Astrocyte of the spinal cord (primary cell): ENCODE measurements at places on chromosomes 4 and X.

DNA sequence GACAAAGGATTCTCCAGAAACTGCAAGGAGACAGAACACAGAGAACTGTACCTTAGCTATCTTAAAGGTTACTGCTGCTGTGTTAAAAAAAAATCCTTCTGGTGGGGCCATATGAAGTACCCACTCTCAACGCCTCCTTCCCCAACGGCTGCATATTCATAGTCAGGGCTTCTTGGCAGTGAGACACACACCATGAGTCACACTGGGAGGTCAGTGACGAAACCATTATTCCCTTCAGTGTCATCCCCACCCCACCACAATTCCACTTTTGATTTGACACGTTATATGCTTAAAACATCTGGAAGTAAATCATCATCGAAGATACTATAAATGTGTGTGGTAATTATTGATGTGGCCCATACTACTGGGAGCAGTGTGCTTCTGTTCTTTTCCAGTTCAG lies 271.5 kb downstream of the LDB2 start:
- peak; percentile 89 for DNase-seq

- DNase-seq, result peak; percentile 72
Observed at GRCh38 chrX:129925305-129926092, 19.5 kb downstream of the UTP14A start.

GRCh38 chr4:119471259-119471658 lies 149.3 kb upstream of the FABP2 start:
- DNase-seq, result no peak

GRCh38 chr4:56468097-56468422 lies 643 bp downstream of the SRP72 start:
- no peak for DNase-seq

DNA sequence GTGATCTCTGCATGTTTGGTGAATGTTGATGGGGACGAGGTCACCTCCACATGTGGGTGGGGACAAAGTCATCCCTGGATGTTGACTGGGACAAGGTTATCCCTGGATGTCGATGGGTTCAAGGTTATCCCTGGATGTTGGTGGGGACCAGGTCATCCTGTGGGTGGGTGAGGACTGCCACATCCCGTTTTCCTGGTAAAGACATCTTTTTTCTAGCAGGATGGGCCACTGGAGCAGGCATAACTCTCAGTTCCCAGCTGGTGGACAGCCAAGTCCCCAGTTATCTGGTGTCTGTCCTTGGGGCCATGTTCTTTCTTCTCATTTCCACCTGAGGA lies 28.3 kb upstream of the PLCXD1 start:
- DNase-seq, result no peak

- no peak for DNase-seq
Observed at GRCh38 chrX:50036426-50036825, 114.0 kb downstream of the CLCN5 start.

DNA sequence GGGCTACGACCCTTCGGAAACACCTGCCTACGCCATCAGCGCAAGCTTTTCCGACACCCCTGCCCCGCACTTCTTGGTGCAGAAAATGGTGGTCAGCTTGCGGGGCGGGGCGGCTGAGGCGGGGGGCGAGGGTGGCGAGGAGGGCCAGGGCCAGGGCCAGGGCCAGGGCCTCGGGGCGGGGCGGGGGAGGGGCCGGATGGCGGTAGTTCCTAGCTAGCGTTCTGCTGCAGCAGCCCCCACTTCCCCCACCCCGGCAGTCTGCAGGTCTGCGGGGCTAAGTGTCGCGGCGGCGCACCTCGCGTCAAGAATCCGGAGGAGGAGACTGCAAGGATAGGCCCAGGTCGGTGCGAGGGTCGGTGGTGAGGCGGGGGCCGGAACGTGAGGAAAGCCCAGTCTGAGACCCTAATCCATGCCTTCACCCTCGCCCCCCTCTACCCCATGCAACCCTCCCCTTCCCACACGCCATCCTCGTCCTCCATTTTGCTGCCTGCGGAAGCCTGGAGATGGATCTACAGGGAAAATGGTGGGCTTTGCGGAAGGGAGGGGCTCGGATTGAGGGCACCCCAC lies 600 bp downstream of the BEX4 start:
- DNase-seq, result peak; percentile 12

- peak; percentile 62 for DNase-seq
Observed at GRCh38 chr4:144787365-144788258, 141.7 kb downstream of the HHIP start.

DNA sequence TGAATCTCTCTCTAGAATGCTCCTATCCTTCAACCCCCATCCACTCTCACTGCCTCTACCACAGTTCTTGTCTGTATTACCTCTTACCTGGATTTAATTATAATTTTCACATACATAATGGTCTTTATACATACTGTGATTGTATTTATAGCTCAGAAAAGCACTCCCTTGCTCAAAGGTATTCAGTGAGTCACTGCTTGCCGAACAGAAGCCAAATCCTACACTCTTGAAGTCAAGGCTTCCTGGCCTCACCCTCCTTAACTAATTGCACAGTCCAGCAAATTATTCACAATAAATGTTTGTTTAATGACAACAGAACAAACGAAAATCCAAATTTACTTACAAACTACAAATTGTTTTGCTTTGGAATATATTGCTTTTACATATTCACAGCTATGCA lies 159.5 kb downstream of the KLHL13 start:
- DNase-seq, result peak; percentile 28

GRCh38 chr4:17695341-17695740 lies 80.9 kb downstream of the MED28 start:
- DNase-seq, result no peak

- DNase-seq, result no peak
Observed at GRCh38 chr4:120874792-120875774, 47.4 kb downstream of the PRDM5 start.

GRCh38 chr4:82797405-82798111 lies 1.0 kb downstream of the SCD5 start:
- peak; percentile 55 for DNase-seq

DNA sequence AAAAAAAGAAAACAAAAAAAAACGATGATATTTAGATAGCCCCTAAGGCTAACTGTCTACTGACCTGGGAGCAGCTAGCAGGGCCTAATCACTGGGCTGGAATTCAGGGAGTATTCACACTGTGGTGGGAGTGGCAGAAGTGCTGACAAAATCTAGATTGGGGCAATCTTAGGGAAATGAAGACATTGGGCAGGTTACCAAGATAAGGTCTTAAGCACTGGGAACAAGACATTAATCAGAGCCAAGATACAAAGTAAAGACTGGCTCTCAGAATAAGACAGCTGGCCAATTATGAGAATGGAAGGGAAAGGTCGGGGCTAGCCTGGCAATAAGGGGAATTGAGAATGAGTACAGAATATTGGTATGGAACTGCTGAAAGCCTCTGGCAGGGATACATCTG lies 100.2 kb upstream of the GRIA3 start:
- DNase-seq, result peak; percentile 12

DNA sequence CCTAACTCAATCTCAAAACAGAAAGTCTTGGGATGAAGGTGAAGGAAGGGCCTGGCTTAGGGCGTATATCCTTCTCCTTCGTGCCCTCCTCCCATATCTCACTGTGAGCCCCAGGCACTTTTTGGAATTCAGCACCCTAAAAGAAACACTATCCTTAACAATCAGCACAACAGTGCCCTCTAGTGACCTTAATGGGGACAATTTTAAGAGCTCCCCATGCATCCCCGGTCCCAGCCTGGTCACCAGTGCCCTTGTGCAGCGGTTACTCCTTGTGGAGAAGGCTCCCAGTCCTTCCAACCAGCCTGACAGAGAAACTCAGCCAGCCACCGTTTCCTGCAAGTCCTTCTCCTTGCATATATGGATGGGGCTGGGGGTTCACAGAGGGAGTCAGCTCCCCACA lies 4.2 kb downstream of the PAK3 start:
- peak; percentile 35 for DNase-seq

- peak; percentile 44 for DNase-seq
Observed at GRCh38 chrX:15471028-15471427, 22.1 kb downstream of the PIR start.

GRCh38 chrX:49040376-49040955 lies 2.7 kb downstream of the TFE3 start:
- DNase-seq, result peak; percentile 4

GRCh38 chr4:108051343-108051742 lies 61.7 kb downstream of the HADH start:
- no peak for DNase-seq

GRCh38 chr4:6658597-6659075 lies 18.2 kb downstream of the MRFAP1 start:
- DNase-seq, result no peak

DNA sequence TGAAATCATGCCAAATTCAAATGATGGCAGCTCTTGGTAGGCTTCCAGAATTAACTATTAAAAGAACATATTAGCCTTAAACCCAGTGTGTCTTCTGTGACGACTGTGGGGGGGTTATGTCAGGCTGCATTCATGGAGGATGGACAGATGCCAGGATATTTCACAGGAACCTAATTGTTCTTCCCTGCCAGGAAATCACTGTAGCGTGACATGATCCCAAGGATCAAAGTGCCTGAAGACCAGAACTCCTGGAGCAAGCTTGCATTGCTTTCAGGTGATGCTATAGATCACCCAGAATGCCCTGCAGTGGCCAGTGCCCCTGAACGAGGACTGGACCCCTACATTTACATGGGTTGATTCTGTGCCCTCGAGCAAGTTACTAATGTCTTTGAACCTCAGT lies 1093.0 kb upstream of the TENM3 start:
- peak; percentile 8 for DNase-seq

DNA sequence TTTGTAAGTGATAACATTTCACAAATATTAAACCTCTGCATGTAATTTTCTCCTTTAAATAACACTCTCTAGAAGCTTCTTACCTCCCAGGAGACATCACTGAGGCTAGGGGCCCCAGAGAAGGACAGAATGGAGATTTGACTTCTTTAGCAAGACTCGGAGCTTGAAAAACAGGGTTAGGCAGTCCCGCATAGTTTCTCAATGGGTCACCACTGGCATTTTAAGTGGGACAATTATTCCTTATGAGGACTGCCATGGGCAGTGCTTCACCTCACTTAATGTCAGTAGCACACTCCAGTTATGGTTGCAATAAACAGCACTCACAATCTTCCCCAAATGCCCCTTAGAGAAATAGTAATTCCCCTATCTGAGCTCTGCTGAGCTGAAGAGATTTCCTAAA lies 66.7 kb upstream of the NOCT start:
- no peak for DNase-seq

DNA sequence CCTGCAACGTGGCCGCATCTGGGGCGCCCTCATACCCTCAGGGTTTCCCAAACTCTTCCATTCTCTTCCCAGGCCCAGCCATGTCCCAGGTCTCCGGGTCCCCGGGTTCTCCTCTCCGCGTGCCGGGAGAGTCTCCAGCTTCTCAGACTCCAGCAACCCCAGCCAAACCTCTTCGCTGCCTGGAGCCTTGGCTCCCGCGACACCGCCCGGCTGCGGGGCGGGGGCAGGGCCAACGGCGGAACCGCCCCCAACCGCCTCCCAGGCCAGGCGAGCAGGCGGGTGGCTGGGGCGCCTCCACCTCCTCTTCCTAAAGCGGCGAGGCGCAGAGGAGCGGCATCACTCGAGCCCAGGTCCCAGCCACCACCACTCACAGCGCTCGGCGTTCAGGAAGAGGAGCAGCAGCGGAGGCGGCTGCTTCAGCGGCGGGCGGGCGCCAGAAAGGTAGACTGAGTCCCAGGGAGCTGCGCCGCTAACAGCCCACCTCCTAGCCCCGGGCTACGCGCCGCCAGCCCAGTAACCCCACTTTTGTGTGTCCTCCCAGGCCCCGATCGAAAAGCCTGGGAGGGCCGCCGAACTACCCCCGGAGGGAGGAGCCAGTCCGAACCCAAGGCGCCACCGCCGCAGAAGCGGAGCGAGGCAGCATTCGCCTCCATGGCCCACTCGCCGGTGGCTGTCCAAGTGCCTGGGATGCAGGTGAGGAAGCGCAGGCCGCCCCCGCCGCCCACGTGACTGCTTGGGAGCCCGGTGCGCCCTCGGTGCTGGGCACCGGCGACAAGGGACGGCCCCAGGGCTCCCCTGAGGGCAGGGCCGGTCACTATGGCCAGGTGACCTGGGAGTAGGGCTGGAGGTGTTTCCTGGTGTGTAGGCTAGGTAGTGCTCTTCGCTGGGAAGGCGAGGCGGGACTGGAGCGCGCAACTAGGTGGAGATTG lies at the start of gene STK26:
Gene STK26, plus strand, starts transcription at position 336 of the 929 bp plus-strand sequence. Its CDS starts 316 bp downstream, at position 652.
- peak; percentile 44 for DNase-seq

DNA sequence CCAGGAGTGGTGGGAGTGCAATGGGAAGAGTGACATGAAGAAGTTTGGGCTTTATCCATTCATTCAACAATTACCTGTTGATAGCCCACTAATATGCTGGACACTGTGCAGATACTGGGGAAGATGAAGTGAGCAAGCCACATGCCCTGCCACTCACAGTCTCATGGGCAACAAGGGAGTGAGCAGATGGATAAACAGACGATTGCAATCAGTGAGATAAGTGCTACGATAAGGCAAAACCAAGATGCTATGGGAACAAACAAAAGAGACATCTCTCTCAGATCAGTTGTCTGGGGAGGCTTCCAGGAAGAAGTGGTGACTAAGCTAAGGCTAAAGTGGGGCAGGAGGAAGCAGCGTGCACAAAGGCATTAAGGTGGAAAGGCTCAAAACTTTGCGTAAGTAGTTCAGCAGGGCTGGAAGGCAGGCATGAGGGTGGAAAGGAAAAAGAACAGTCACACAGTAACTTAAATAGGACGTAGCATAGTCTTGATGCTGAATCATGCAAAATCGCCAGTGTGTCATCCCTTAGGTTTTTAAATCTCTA lies 31.7 kb downstream of the GAB3 start:
- DNase-seq, result peak; percentile 67

DNA sequence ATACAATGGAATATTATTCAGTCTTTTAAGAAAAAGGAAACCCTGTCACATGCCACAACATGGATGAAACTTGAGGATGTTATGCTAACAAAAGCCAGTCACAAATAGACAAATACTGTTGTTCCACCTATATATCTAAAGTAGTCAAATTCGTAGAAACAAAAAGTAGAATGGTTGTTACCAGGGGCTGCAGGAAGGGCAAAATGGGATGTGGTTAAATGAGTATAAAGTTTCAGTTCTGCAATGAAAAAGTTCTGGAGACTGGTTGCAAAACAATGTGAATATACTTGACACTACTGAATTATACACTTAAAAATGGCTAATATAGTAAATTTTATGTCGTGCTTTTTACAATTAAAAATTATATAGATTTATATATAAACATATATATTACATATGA lies 12.2 kb downstream of the SPOCK3 start:
- no peak for DNase-seq

GRCh38 chrX:17005712-17006368 lies 59.4 kb downstream of the REPS2 start:
- DNase-seq, result no peak

DNA sequence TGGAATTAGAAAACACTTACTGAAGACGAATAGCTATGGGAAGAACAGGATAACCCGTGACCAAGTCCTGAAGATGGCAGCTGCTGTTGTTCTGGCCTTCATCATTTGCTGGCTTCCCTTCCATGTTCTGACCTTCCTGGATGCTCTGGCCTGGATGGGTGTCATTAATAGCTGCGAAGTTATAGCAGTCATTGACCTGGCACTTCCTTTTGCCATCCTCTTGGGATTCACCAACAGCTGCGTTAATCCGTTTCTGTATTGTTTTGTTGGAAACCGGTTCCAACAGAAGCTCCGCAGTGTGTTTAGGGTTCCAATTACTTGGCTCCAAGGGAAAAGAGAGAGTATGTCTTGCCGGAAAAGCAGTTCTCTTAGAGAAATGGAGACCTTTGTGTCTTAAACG lies 2.4 kb downstream of the AGTR2 start:
- no peak for DNase-seq

- DNase-seq, result peak; percentile 66
Observed at GRCh38 chr4:80255329-80256095, 11.0 kb upstream of the FGF5 start.

- DNase-seq, result no peak
Observed at GRCh38 chr4:81600520-81601357, 129.0 kb upstream of the RASGEF1B start.

GRCh38 chr4:139014371-139015268 lies 961 bp upstream of the NOCT start:
- DNase-seq, result peak; percentile 94

GRCh38 chr4:124708517-124709300 lies 3.8 kb downstream of the ANKRD50 start:
- DNase-seq, result peak; percentile 48
